Left cardiac atrium (tissue), 4 donors: ENCODE measurements at places on chromosomes 7 and 10.
A peak's percentile ranks its signal among the peaks of the same experiment; 100 is the strongest.

- no peak for DNase-seq
Observed at GRCh38 chr10:65861249-65861648, 1064.6 kb upstream of the LRRTM3 start.

DNA sequence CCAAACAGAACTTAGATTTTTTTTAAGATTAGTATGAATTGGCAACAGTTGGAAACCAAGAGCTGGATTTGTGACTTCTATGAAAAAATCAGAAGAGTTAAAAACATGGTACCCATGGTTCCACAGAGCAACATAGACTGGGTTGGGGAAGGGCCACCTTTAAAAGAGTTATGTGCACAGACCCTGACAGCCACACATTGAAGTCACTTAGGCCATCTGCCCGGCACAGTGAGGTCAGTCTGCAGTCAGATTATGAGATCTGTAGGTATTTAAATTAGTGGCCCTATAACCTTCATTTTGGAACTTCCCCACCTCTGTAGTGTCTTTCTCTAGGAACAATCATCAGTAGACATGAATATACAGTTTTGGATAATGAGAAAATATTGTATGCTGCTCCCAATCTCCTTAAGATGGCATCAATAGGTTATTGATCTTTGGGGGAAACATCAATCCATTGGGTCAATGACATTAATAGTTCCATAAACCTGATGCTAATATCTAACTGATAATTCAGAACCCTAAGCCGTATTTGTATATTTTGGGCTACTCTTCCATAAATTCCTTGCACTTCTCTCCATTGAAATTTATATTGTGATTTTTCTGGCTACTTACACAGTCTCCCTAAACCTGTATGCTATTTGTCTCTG lies 7.0 kb downstream of the ANKRD1 start:
- no peak for DNase-seq

DNA sequence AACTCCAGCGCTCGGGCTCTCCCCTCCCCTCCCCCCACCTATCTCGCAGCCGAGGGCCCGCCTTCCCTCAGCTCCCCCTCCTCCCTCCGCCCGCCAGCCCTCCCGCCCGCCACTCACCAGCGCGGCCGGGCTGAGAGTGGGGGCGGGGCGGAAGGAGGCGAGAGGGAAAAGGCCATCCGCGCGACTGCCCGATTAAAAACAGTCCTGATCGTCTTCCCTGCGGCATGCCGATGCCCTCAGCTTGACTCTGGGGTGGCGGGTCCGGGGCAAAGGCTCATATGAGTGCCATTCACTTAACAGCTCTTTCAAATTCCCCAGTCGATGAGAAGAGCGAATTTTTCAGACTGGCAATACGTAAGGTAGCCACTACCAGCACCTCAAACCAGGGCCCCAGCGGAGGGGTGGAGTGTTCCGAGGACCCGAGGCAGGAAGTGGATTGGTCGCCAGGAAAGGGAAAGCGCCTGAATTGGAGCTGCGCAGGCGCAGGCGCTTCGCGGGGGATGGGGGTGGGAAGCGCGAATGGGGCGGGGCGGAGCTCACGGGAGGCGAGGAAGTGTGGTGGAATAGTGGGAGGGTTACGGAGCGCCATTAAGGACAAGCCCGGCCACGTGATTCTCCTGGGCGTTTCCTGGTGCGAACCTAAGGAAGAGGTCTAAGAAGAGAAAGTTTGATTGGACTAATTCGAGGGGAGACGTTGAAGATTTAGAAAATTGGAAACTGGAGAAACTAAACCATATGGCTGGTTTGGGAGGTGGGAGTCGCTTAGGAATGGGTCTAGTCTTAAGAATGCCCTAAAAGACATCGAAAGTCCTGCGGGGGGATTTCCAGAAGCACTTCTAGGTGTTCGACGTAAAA lies at the start of gene UPF2:
Gene UPF2 (minus strand): TSS at position 13 of the 855 bp plus-strand sequence. CDS start 7,386 bp downstream, outside the sequence.
- peak; percentile 97 for DNase-seq

DNA sequence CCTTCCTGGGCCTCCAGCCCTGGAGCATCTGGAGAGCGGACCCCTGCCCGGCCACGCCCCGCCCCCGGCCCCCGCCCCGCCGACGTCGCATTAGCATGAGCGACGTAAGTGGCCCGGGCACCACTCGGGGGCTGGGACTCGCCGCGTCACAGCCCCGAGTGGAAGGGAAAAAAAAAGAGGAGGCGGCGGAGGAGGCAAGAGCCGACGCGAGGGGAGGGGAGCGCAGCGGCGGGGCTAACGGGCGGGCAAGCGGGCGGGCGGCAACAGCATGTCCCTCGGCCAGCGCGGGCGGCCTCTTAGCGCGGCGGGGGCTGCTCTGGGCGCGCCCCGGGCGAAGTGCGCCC lies at the start of gene SLC18A3:
Gene SLC18A3 (plus strand): TSS at position 197 of the 344 bp plus-strand sequence. CDS start 431 bp downstream, outside the sequence.
- DNase-seq: no peak

DNA sequence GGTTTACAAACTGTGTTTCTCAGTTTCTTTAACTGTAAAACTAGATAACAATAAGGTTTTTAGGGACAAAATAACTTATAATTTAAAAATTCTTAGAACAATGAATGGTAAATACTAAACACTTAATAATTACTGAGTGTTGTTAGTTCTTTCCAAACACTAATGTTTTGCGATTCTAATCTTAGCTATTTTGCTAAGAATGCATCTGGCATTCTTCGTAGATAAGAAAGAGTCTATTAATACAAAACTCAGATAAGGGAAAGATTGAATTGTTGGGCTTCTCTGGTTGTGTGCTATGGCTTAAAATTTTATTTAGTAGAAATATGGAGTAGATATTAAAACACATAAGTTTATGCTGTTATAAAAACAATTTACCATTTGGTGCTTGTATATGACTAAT lies 45.4 kb downstream of the TMEM229A start:
- DNase-seq: no peak

GRCh38 chr7:100048680-100049079 lies 894 bp upstream of the ZSCAN21 start:
- DNase-seq: no peak

GRCh38 chr10:77380191-77380590 lies 257.4 kb downstream of the KCNMA1 start:
- no peak for DNase-seq

DNA sequence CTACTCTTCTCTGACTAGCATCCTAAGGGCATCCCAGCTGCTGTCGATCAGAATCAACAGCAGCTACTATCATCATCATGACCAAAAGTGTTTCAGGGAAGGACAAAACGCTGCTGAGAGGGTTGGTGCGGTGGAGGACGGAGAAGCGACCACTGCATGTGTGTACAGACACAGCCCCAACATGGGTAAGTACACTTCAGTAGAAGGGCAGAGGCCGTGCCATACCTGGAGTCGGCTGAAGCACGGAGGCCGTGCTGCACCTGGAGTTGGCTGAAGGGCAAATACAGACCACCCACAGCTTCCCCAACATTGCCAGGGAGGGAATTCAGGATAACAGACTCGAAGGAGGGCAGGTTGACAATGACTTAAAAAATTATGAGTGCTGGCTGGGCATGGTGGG lies 67.8 kb upstream of the CYTH3 start:
- no peak for DNase-seq

DNA sequence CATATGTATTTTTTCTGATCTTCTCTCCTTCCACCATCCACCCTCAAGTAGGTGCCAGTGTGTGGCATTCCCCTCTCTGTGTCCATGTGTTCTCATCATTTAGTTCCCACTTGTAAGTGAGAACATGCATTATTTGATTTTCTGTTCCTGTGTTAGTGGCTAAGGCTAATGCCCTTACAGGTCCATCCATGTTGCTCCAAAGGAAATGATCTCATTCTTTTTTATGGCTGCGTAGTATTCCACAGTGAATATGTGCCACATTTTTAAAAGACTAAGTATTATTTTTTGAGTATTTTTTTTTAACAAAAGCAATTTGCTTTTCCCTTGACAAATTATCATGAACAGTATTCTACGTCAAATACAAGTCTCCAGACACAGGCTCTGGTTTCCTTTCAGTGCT lies 86.4 kb upstream of the ZNF746 start:
- no peak for DNase-seq

DNA sequence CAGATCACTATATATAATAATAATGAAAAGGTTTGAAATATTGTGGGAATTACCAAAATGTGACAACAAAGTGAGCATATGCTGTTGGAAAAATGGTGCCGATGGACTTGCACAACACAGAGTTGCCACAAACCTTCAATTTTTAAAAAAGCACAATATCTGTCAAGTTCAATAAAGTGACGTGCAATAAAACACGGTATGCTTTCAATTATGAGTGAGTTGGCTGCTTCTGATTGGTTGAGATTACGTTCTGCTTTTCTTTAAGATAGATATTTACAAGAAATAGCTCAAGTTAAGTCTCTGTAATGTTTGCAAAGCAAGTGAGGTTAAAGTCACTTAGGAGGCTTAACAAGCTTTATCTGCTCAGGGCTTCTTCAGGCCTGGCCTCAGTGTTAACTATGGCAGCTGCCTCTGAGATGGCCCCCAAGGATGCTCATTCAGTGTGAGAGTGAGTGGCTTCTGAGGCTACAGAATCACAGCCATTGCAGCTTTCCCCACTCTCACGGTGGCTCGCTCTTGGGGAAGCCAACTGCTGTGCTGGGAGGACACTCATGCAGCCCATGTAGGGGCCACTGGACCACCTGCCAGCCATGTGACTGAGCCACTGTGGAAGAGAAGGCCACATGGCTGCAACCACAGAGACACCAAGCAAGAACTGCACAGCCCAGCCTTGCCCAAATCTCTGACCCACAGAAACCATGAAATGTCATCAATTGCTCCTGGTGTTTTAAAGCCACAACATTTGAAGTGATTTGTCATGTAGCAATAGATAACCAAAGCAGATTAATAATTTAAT lies 78.3 kb upstream of the TMEM72 start:
- DNase-seq: no peak

GRCh38 chr7:106568680-106569499 lies 92.1 kb downstream of the CCDC71L start:
- no peak for DNase-seq

DNA sequence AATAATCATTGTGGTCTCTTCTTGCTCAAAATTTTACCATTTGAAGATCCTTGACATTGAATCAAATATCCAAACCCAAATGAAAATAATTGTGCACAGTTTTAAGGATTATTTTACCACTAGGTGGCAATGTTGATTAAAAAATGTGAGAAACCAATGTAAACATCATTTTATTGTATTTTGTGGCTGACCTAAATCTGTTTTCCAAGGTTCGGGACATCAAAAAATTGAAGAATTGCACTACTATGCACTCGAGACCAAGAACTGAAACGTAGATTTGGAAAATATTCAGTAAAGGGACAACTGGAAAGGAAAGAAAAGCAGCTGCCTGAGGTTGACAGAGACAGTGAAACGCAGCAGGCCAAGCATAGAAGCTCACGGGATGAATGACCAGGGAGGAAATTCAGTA lies 259.3 kb downstream of the SNX13 start:
- DNase-seq: no peak

DNA sequence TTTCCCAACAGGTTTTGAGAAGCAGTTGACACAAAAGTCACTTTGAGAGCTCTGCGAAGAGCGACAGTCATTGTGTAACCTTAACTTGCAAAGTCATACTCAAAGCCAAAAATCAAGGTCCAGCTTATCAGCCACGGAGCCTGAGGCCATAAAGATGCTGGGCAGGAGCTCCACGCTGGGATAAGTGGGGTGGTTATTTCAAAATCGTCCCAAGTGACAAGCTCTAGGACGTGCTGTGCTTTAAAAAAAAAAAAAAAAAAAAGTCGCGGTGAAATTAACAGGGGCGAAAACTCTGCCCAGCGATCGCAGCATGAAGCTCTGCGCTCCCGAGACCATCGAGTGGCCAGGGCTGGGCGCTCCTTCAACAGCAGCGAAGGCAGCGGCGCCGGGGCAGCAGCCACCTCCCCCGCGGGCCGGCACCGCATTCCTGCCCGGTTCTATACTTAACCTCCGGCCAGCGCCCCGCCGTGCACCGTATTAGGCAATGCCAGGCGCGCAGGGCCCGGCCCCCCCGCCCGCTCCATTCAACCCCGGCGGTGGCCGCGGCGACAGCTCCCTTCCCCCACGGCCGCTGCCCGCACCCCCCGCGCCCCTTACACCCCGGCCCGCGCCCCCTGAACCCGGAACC lies 657 bp downstream of the HACD1 start:
- peak; percentile 85 for DNase-seq

DNA sequence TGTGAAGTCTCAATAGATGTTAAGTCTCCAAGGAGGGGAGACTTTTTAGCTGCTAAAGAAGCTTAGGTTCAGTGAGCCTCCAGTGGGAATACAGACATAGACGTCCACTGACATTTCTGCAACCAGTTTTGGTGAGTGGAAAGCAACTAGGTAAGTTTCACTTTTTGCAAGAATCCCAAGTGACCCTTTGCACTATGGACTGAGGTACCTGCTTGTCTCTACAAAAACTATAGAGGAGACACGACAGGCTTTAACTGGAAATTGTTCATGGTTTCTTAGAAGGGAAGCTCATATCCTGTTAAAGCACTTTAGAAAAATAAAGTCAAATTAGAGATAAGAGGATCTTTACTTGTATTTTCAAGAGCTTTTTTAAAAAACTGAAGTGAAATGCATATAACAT lies 38.6 kb downstream of the GBF1 start:
- DNase-seq: no peak

GRCh38 chr7:12066521-12066920 lies 144.6 kb upstream of the TMEM106B start:
- DNase-seq: no peak

GRCh38 chr7:107045195-107045960 lies 873 bp downstream of the PRKAR2B start:
- DNase-seq: no peak

GRCh38 chr7:81260152-81260551 lies 341.3 kb upstream of the SEMA3C start:
- no peak for DNase-seq

DNA sequence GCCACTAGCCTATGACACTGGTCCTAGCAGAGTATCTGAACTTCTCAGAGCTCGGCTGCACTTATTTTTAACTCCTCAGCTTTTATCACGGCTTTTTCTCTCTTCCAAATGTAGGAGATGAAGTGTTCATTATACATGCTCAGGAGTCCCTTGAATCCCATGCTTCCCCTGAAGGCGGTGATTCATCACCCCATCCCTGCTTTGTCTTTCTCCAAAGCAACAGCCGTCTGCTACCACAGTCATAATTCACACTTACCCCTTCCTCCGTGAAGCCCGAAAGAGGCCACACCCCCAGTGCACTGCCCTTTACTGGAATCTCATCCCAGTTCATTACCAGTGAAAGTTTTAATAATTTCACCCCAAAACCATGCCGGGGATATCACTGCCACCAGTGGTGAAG lies 301.5 kb upstream of the SHH start:
- no peak for DNase-seq

DNA sequence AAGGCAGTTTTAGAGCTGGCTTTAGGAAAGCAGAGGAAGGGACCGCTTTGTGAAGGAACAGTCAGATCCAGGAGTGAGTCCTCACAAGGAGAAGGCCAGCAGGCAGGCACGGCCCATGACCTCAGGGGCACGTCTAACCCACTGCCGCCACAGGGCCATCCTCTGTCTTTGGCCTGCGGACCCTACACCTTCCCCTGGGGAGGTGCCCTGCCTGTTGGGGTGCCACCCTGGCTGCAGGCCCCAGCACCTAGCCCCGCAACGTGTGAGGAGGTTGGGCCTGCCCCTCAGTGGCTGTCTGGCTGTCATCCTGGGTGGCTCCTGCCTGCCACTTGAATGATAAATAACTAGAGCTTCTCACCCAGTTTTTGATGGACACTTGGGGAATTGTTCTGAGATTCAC lies 31.0 kb upstream of the TRIM8 start:
- no peak for DNase-seq

- no peak for DNase-seq
Observed at GRCh38 chr7:142440906-142441411, 183.1 kb upstream of the PRSS58 start.
